Activated CD8-positive, alpha-beta memory T cell treated with anti-CD3 and anti-CD28 coated beads for 4 hours (primary cell): ENCODE measurements at places on chromosomes 2 and 18.

- no peak for DNase-seq
Observed at GRCh38 chr2:16774980-16775898, 109.6 kb upstream of the CYRIA start.

DNA sequence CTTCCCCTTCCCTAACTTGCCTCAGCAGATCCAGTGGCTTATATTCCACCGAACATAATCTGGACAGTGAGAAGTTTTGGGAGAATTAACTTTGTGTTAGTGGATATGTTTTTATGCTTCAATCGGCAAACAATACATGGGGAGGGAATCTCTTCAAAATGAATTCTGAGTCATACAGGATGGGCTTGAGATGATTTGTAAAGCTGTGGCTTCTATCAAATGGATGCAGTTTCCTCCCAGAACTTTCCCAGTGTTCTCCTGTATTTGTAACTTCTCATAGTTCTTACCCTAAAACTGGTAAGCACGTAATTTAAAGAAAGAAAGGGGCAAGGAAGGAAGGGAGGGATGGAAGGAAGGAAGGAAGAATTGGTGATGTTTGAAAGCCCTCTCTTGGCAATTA lies 36.8 kb downstream of the PDCL3 start:
- no peak for DNase-seq

DNA sequence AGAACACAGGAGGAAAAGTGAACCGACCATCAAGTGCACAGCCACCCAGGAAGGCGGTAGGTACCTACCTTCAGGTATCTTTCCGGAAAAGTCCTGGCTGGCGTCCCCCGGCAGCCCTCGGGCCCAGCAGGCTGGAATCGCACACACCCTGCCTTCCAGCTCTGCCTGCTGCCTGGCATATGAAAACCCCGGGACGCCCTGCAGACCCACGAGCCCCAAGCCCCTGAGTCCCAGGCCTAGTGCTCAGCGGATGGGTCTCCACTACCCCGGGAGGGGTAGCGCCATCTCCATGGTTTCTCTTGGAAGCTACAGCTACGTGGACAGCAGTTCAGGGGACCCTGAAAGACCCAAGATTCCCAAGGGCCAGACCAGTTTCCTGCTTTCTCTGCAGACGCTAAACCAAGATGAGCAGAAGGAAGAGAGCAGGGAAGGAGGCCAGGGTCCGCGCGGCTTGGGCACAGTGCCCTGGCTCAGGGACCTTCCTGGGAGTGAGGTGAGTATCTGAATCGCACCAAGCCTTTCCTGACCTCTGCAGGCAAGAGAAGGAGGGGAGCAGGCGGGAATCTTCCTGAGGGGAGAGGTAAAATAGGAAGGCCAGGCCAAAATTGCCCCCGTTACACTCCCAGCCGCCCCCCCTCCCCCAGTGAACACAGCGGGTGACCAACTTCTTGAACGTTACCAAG lies 80.4 kb downstream of the ARHGEF4 start:
- DNase-seq = no peak

- DNase-seq = no peak
Observed at GRCh38 chr2:237557633-237558015, 8.8 kb upstream of the PRLH start.

- DNase-seq = no peak
Observed at GRCh38 chr2:40257340-40258134, 194.4 kb downstream of the SLC8A1 start.

DNA sequence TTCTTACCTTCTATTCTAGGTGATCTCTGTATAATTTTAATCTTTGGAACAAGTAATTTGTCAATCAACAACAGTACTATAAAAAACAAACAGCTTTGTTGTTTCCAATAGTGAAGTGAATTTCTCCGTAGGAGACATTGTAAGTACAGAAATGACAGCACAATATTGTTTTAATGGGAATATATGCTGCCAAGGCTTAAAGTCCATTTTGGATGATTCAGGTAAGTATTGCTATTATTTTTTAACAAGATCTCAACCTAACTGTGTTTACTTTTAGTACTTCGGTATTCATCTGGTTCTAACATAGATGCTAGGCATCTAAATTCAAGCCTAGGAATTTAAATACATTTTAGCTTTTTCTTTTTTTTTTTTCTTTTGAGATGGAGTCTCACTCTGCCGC lies 105.8 kb downstream of the MEP1B start:
- no peak for DNase-seq
